ENCODE measurements at places on chromosomes 1 and 21.

DNA sequence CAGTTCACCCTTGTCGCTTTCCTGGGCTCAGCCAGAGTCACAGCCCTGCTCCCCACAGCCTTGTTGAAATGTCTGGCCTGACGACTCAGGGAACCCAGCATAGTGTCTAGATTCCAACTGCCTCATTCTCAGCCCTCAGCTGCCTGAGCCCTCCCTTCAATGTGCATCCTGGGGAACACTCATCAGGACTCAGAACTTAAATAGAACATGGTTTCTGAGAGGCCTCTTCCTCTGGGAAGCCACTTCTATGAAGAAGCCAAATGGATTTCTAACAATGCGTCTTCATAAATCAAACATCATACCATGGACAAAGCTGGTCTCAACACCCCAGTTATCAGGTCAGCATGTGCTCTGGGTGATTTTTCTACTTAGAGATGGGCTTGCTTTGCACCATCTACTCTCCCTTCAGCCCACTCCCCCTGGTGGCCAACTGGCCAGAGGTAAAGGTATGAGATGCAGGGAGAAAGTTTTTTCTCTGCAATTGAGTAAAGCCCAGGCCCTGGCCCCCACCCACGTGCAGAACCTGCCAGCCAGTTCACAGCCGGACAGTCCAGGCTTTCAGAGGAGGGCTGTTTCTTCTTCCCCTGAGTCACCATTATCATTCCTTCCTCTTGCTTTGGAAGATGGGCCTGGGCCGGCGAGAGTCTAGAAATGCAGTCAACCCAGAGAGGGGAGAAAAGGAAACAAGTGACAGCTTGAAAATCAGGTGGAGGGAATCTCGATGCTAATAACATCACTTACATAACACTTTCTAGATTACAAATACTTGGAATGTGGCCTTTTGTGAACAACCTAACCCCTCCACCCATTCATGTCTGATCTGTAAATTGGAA, 32.1 kb downstream of the CD244 start:
- peak; percentile 75 for DNase-seq

GRCh38 chr1:7826363-7826762, 26.5 kb downstream of the UTS2 start:
- DNase-seq = no peak

GRCh38 chr1:110749960-110750359, 75.2 kb upstream of the KCNA3 start:
- DNase-seq = no peak

- DNase-seq = peak; percentile 54
Observed at GRCh38 chr1:198437332-198437731, 103.1 kb downstream of the ATP6V1G3 start.

DNA sequence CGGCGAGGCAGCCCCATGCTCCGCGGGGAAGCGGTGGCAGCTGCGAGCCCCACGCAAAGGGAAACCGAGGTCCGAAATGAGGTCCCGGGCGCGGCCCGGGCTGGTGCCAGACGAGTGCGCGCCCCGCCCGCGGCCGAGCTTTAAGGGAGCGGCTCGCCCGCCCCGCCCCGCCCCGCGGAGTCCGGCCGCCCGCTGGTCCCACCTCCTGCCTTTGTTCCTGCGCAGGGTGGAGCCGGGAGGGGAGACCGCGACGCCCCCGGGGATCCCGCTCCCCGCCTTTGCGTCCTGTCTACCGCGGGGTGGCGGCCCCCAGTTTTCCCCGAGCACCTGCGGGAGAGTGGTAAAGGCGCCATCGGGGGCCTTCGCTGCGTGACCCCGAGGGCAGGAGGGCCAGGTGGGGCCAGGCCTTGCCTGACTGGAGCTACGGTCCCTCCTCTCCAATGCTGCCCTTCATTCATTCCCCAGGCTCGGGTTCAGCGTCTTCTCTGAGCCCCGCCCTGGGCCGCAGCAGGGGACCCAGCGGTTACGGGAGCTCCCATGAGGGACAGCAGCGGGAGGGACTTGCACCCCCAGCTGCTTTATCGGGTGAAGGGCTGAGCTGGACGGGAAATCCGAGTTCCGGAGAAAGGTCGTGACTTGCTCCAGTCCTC, at the start of gene HES2:
HES2 (minus strand) TSS at position 116 of the 650 bp plus-strand sequence; CDS start at position 17, 99 bp downstream.
- DNase-seq = no peak

- DNase-seq = no peak
Observed at GRCh38 chr1:71245246-71245645, 164.4 kb upstream of the ZRANB2 start.
